GM12864 (cell line): ENCODE measurements at places on chromosomes 3 and 15.

DNA sequence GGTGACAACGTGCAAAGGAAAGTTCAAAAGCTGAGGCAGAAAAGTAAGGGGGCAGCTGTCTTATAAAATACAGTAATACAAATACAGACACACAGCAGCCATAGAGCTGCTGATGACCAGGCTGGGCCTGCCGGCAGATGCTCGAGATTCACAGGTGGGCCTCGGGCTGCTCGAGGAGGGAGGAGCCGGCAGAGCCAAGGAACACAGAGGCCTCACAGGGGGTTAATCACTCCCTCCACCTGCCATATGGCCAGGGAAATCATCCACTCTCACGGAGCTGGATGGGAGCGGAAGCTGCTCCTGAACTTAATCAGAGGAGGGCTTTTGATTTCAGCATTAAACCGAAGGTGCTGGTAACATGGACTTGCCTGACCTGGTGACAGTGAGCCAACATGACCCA lies 29.6 kb upstream of the MGLL start:
- DNase-seq = no peak

DNA sequence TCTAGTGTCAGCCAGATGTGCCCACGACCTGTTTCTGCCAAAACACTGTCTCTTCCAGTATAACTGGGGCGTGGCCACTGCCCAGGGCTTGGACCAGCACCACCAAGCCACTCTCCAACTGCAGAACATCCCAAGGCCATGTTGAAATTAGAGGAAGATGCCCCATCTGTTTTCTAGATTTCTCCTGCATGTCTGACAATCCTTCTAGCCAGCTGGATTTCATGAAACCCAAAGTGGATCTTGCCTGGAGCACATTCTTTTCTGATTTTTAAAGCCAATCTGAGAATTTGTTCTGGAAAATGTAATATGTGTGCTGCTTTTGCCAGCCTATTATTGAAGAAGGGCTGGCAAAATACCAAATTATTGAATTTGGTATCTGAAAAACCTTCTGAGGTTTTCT lies 182.5 kb downstream of the SLCO3A1 start:
- DNase-seq = no peak

DNA sequence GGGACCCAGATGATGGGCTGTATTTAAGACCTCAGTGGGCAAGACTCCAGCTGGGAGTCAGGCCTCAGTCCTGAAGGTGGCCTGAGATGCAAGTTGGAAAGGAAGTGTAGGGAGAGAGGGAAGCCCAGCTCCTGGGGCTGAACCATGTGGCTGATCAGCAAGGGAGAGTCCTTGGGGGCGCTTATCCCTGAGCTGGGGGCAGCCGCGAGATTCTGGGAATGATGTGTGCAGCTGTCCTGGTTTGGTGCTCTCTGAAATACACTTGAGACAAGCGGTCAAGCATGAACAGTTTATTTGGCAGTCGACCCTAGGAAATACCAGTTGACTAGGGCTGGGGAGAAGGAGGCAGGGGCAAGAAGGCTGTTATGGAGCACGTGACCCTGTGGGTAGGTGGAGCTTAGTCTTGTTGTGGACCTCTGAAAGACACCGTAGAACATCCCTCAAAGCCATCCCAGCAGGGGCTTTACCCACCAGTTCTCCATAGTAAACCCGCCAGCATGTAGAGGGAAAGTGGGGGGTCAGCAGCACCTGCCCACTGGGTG lies 41.8 kb upstream of the SLC6A11 start:
- no peak for DNase-seq

- DNase-seq = no peak
Observed at GRCh38 chr15:29086001-29086400, 183.6 kb downstream of the NSMCE3 start.

DNA sequence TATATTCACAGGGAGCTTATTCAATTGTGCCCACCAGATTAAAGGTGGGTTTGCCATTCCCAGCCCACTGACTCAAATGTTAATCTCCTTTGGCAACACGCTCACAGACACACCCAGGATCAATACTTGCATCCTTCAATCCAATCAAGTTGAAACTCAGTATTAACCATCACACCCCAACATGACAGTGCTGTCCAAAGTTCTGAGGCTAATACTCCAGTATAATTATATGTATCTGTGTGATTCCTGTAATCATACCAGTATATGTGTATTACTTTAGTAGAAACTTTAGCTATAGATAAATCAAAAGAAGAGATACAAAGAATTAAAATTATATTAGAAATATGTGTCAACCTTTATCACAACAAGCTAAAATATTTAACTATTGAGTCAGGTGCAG lies 1166.0 kb downstream of the ZPLD1 start:
- DNase-seq = no peak

DNA sequence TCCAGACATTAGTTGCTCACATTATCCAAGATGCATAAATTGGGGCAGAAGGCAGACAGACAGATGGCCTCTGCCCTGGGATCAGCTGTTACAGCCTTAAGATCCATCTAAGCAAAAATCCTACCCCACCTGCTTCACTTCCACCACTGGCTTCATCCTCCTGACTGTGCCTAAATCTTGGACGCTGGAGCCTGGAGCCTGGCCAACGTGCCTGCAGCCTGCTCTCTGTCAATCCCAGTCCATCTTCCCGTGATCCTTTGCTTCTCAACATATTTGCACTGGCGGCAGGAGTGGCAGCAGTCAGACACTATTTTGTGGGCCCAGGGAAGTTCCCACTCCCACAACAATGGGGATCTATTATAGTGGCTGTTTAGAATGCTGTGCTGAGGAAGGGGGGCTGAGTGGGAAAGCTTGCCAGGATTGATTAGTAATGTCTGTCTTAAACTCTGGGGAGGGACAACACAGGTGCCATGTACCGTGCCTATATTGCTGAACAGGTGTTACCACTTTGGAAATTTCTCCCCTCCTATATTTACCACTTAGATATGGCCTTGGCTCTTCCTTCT lies 121.2 kb downstream of the MEGF11 start:
- DNase-seq = no peak

DNA sequence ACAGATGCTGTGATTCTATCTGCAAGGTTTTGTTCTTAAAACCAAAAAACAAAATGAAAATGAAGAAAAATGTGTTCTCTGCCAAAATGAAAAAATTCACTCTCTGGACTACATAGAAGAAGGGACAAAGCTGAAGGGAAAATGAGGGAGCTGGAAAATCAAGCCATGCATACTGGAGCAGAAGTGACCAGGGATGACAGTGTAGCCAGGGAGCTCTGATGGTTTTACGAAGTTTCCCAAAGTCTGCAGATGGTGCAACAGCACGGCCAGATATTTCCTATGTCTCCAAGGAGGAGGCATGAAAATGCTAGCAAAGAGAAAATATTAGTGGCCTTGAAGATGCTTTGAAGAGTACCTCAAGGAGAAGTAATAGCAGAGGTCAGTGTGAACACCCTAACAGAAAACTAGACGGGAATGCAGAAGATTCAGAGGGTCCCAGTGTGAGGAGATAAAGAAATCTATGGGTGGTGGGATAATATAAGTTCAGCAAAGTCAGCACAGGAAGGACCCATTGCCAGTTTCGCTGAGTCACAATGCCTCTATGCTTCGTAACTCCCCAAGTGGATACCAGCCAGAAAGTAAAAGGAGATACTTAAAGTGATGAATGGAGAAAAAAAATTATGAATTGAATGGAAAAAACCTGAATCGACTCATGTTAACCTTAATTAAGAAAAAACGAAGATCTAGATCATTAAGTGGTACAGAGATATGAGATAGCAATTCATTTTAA lies 39.0 kb upstream of the POMGNT2 start:
- no peak for DNase-seq

GRCh38 chr3:45626096-45626887 lies 31.7 kb downstream of the LIMD1 start:
- no peak for DNase-seq

DNA sequence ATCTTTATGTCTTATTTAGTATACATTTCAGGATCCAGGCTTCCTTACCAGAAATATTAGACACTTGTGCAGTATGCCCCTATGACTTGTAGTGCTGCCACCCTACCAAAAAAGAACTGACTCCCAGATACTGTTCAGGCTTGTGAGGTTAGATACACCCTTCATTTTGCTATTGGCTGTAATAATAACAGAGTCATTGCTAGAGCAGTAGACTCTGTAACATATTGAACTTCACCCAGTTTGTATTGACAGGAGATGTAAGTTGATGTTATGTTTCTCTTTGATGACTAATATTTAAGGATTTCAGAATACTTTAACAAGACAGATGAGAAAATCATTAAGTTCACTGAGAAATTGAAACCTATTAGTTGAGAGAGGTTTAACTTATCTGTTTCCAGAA lies 32.9 kb downstream of the RNF111 start:
- DNase-seq = no peak

DNA sequence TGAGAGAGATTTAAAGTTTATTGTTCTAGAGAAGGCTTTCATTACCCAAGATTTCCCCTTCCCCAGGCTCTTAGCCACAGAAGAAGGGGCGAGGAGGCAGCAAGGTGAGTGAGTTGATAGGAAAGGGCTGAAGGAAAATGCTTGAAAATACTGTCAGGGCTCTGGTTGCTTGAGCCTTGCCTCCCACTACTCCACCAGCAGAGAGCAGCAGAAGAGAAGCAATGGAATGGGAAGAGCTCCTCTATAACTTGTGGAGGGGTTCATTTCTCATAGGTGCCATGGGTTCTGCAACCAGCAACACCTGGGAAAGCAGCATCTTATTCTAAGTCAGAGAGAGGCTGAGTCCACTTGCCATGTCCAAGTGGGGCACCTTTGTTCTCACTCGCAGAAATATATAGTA lies 184.0 kb upstream of the CNTN6 start:
- DNase-seq = no peak

DNA sequence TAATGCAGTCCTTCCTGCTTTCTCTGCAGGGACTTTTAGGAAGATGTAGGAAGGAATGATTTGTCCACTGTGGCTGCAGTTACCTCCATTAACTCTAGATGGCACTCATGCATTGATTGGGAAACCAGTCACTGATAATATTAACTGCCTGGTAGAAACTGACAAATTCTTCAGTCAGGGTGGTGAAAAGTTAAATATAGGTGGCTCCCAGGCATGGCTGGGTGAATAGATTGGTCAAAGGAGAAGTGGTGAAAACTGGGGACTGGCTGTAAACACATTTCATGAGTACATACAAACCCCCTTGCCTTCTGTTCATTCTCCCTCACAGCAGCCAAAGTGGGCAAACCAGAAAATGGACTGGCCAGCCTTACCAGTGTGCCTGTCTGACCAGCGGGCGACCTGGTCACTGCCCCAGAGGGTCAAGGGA lies 333.4 kb downstream of the THSD4 start:
- peak; percentile 27 for DNase-seq

GRCh38 chr3:181941250-181941649 lies 229.5 kb downstream of the SOX2 start:
- no peak for DNase-seq

- no peak for DNase-seq
Observed at GRCh38 chr3:98259707-98260106, 4.3 kb upstream of the OR5H6 start.

DNA sequence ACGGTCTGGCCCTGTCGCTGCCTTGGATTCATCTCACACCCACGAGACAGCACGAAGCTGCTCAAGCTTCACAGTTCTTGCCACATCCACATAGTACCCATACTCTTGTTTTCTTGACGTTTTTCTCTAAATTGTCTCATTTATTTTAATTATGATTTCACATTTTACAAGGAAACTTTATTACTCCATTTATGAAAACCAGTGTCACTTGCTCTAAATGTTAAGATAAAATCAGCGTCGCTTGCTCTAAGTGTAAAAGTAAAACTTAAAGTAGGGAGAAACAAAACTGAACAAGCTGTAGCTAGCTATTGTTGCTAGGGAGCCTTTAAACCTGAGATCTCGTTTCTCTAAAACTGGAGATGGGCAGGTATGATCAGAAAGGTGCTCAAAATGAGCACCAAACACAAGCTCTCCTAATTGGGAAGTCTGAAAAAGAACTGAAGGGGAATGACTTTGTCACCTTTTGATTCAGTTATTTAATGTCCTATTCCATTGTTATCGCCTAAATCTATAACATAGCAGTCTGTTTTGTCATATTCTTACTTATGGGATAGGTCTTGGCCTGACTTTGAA lies 680 bp downstream of the IFT122 start:
- DNase-seq = no peak

DNA sequence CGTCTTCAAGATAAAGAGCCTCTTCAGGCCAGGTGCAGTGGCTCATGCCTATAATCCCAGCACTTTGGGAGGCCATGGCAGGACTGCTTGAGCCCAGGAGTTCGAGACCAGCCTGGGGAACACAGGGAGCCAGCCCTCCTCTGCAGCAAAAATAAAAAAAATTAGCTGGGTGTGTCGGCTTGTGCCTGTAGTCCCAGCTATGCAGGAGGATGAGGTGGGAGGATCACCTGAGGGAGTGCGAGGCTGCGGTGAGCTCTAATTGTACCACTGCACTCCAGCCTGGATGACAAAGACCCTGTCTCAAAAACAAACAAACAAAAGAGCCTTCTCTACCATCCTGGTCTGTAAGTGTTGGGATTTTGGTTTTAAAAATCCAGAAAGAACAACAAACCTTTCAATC lies 11.1 kb downstream of the WDR53 start:
- DNase-seq = no peak

- DNase-seq = no peak
Observed at GRCh38 chr3:123880998-123881561, 3.1 kb downstream of the MYLK start.

DNA sequence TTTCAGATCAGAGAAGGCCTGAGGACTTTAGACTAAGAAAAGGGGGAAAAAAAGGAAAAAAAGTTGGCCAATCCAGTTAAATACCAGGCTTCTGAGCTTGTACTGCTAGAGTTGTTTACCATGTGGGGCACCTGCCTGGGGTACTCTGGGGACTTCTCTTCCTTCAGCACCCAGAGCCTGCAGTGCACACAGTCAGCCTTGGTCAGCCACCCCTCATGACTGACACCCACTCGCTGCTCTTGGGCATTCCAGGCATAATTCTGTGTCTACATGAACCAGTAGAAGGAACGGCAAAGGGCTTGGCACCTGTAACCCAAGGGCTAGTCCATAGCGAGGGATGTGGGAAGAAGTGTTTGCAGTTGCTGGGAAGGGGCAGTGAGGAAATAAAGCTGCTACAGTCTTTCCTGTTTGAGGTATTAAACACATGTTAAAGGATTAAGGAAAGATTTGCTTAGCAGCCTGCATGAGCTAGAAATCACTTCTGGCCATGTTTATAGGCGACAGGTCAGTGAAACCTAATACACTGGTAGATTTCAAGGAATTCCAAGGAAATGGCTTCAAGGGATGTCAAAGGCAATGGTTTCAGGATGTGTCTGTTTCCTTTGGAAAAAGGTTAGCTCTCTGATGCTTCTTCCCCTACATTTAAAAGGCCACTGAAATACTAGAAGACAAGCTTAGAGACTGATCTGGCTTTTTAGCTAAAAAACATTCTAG lies 232.5 kb downstream of the CHST2 start:
- no peak for DNase-seq

GRCh38 chr3:123064914-123065313 lies 1.9 kb upstream of the PDIA5 start:
- no peak for DNase-seq

GRCh38 chr3:129989414-129989813 lies 14.9 kb downstream of the TRH start:
- DNase-seq = no peak

GRCh38 chr3:47384425-47384824 lies 3.6 kb downstream of the PTPN23 start:
- no peak for DNase-seq
